ENCODE measurements at places on chromosomes 5 and 9. TPM values are rescaled to one million over a fixed set of nuclear protein-coding genes. Genes with fewer than 3 reads are reported as not detected.

DNA sequence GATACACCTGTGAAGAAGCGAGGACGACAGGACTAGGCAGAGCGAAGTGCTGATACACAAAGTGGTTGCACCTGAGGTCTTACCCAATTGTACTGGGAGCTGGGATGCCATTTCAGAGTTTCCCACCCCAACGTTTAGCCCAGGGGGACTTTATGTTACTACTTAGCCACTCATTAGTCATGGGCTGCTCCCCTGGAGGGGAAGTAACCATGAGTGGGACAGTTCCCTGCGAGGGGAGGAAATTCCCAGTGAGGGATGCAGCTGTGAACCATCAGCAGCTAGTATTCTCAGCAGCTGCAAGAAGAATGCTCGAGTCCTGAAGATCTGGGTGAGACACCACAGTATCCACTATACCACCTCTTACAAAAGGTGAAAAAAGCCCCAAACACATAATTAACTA is 93.7 kb upstream of the ACTBL2 start:
- no peak for DNase-seq
- H3K36me3 ChIP-seq, result no peaks in the 10 kb centered on the region
- no peak overlapping the region for H3K27ac ChIP-seq
- H3K27me3 ChIP-seq, result no peaks in the 10 kb centered on the region
- no peaks in the 10 kb centered on the region for H3K4me1 ChIP-seq

DNA sequence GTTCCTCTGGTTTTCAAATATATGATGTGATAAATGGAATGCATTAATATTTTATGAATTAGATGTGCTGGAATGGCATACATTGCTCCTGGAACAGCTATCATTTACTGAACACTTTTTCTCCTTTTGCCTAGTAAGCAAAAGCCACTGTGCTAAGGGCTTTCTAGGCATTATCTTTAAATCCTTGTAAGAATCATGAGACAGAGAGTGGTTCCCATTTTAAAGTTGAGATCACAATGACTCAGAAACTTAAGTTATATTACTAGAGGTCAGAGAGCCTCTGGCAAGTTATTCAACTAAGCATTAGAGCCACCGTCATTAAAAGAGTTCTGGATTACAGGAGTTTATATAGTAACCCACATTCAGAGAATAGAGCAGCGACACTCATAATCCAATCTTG is 26.7 kb upstream of the FSD1L start:
- H3K27me3 ChIP-seq, result no peaks in the 10 kb centered on the region
- no peaks in the 10 kb centered on the region for H3K36me3 ChIP-seq
- H3K27ac ChIP-seq, result no peak overlapping the region
- H3K4me1 ChIP-seq, result peaks cover 10% of the 10 kb centered on the region
- DNase-seq, result no peak

The RNF180 gene
- total RNA-seq, result 0.29 TPM

- DNase-seq, result no peak
- no peaks in the 10 kb centered on the region for H3K4me1 ChIP-seq
- no peak overlapping the region for H3K27ac ChIP-seq
- no peaks in the 10 kb centered on the region for H3K27me3 ChIP-seq
These were observed 74.2 kb upstream of the GRAMD2B start for GRCh38 chr5:126348855-126349635.

GRCh38 chr9:121876658-121877271 is 216.3 kb downstream of the TTLL11 start:
- H3K4me1 ChIP-seq, result peaks cover 16% of the 10 kb centered on the region
- H3K4me3 ChIP-seq, result no peak overlapping the region
- no peaks in the 10 kb centered on the region for H3K36me3 ChIP-seq
- no peaks in the 10 kb centered on the region for H3K27me3 ChIP-seq
- no peak for DNase-seq

DNA sequence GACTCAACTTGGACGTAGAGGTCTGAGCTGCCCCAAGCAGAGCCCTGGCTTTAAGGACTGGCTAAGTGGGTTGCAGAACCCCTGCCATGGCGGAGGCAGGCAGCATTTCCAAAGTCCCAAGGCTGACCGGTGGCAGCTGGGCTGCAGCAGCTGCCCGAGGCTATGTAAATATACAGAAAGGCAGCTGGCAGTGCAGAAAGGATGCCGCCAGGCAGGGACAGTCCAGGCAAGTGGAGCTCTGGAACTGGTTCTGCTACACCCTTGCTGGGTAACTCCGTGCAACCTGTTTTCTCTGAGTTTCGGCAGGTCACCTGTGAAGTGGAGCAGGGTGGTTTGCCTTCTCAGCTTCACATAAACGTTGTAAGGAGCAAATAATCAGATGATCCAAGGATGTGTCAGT is 46.0 kb downstream of the SHB start:
- H3K27me3 ChIP-seq, result no peaks in the 10 kb centered on the region
- DNase-seq, result peak; percentile 72
- H3K36me3 ChIP-seq, result no peaks in the 10 kb centered on the region
- H3K4me3 ChIP-seq, result peak overlapping the region; percentile 55

DNA sequence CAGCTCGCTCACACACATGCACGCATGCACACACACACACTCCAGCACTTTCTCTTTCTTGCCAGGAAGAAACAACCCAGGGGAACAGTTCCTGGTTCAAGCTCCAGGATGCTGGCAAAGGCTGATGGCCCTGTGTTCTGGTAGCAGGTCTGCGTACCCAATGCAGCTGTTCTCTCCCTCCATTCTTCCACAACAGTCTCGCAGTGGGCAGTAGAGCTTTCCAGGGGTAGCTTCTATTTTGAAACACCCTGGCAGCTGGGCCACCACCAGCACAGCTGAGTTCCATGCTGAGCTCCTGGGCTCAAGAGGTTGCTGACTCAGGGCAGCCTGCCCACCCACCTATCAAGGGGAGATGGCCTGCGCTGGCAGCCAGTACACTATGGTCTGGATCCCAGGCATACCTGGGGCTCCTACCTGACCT is 4.7 kb downstream of the VDAC1 start:
- no peaks in the 10 kb centered on the region for H3K27me3 ChIP-seq
- no peak for DNase-seq
- H3K4me3 ChIP-seq, result no peak overlapping the region

The CDKN2B-AS1 gene
- 35.3 TPM for total RNA-seq

DNA sequence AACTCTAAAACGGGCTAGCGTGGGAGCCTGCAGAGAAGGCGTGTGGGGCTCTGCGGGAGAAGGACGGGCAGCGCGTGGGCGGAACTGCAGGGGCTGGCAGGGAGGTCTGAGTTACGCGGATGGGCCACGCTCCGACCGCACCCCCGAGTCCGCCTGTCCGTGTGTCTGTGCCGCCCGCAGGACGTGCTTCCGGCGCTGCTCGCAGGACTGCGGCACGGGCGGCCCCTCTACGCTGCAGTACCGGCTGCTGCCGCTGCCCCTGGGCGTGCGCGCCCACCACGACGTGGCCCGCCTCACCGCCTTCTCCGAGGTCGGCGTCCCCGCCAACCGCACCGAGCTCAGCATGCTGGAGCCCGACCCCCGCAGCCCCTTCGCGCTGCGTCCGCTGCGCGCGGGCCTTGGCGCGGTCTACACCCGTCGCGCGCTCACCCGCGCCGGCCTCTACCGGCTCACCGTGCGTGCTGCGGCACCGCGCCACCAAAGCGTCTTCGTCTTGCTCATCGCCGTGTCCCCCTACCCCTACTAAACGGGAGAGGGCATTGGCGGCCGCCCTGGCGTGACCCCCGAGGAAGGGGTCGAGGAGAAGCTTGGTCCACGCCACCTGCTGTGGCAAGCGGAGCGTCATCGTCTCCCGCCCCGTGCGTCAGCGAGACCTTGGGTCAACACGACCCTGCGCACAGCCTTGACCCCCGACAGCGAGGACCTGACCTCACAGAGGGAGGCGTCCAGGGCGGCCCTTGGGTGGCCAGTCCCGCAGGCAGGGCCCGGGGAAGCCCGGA is 11.4 kb upstream of the ASS1 start:
- no peaks in the 10 kb centered on the region for H3K36me3 ChIP-seq
- H3K27ac ChIP-seq, result no peak overlapping the region
- no peaks in the 10 kb centered on the region for H3K27me3 ChIP-seq
- no peak for DNase-seq
- H3K4me1 ChIP-seq, result no peaks in the 10 kb centered on the region

The FBXW2 gene
- 40.8 TPM for total RNA-seq

GRCh38 chr9:6000955-6001354 is 14.5 kb downstream of the RANBP6 start:
- no peak for DNase-seq
- H3K4me1 ChIP-seq, result peaks cover 65% of the 10 kb centered on the region
- peaks cover 8% of the 10 kb centered on the region for H3K36me3 ChIP-seq
- H3K4me3 ChIP-seq, result no peak overlapping the region
- no peak overlapping the region for H3K27ac ChIP-seq
- H3K27me3 ChIP-seq, result no peaks in the 10 kb centered on the region

DNA sequence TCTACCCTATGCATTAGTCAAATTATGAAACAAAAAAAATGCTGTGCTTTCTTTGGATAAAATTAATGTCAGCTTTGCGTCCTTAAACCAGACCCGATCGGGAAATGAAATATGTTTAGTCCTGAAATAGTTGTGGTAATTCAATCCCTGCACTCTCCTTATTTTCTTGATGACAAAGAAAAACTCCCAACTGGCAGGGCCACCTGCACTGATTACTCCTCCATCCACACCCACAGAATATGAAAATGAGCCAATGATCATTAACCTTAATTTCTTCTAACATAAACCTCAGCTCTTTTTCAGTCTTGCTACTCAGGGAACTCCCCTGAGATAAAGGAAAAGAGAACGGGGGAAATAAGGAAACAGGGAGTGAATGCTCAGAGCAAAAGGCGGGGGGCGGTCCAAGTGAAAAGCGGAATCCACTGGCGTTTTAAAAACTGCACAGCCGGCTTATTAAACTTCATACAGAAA is 245.3 kb downstream of the BNC2 start:
- no peak overlapping the region for H3K4me3 ChIP-seq
- H3K36me3 ChIP-seq, result no peaks in the 10 kb centered on the region
- H3K27me3 ChIP-seq, result no peaks in the 10 kb centered on the region

DNA sequence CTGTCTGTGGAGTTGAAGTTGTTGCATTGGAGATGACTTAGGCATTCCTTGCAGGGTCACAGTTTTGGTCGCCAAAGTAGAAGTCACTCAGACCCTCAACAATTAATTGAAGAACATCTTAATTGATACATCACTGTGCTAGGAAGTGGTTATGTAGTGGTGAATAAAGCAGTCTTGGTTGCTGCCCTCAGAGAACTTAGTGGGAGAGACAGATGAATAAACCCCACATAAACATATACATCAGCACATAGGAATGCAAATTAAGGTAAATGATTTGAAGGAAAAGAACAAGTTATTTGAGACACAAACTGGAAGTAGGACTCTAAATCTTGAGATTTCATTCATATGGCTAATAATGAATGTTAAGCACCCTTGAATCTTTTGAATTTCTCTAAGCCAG is 25.7 kb downstream of the FAM174A start:
- no peaks in the 10 kb centered on the region for H3K36me3 ChIP-seq
- no peak overlapping the region for H3K27ac ChIP-seq
- DNase-seq, result no peak
- H3K27me3 ChIP-seq, result no peaks in the 10 kb centered on the region
- H3K4me1 ChIP-seq, result no peaks in the 10 kb centered on the region
- no peak overlapping the region for H3K4me3 ChIP-seq

DNA sequence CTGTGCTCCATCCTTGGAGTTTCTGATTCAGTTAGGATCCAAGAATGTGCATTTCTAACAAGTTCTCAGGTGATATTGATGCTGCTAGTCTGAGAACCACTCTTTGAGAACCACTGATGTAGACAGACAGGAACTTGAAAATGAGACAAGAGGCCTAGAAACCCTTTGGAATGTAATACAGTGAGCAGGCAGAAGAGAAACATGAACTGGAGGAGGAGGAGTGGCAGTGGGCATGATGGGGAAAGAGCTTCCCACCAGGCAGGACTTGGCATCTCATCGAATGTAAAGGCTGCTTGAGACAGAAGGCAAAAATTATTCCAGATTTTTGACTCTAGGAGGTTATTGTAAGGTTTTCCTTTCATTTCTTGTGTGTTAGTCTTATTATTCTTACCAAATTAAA is 295.8 kb upstream of the SGCD start:
- no peak overlapping the region for H3K4me3 ChIP-seq
- DNase-seq, result no peak
- no peaks in the 10 kb centered on the region for H3K4me1 ChIP-seq
- no peaks in the 10 kb centered on the region for H3K27me3 ChIP-seq

DNA sequence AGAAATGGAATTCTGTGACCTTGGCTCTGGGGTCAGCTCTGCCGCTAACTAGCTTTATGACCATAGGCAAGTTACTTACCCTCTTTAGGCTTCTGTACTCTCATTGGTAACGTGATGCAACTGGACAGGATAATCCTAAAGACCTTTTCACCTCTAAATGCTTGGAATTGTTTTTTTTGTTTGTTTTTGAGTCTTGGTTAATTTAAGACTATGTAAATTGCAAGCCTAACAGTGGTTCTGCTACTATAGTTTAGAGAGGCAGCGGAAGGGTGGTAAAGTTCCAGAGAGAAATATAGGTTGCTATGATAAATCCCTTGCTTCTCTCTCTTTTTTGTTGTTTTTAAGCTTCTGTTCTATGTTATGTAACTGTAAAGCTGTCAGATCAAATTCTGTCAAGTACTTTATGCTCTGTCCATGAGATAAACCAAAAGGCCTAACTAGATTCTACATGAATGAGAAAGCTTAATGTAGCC is 17.6 kb downstream of the FAM169A start:
- no peaks in the 10 kb centered on the region for H3K27me3 ChIP-seq
- no peak overlapping the region for H3K4me3 ChIP-seq
- no peak for DNase-seq
- H3K4me1 ChIP-seq, result no peaks in the 10 kb centered on the region

GRCh38 chr9:87112656-87113055 is 165.3 kb upstream of the GAS1 start:
- H3K27me3 ChIP-seq, result no peaks in the 10 kb centered on the region
- H3K4me3 ChIP-seq, result no peak overlapping the region
- H3K27ac ChIP-seq, result no peak overlapping the region
- DNase-seq, result no peak

DNA sequence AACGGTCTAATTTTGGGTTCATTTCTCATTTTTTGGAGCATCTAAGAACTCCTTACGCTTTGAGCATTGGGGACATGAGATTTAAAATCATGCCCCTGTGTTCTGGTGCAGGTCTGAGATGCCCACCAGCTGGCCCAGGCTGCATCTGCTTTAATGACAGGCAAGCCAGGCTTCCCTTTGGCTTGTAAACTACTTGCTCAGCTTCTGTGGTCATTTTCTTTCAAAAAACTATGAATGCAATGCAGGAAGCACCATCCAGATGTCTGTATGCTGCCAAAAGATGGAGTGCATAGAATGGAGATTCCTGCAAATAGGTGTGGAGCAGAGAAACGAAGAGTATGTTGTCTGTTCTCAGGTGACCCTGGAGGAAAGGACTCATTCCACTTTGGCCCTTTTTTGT is 399.9 kb upstream of the ADAMTSL1 start:
- no peak overlapping the region for H3K27ac ChIP-seq
- H3K27me3 ChIP-seq, result no peaks in the 10 kb centered on the region
- DNase-seq, result no peak
- no peak overlapping the region for H3K4me3 ChIP-seq

The PCDHGA10 gene
- total RNA-seq, result 8.5 TPM

The CKMT2 gene
- total RNA-seq, result not detected

DNA sequence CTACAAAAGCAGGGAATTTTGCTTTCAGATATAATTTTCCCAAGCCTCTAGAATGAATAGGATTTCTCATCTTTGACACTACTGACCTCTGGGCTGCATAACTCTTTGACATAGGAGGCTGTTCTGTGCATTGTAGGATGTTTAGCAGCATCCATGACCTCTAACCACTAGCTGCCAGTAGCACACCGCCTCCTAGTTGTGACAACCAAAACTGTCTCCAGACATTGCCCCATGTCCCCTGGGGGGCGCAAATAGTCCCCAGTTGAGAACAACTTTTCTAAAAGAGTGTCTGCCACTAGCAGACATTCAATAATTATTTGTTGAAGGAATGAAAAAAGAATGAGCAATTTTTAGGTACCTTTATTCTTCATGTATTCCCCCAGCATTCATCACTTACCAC is 51.8 kb downstream of the POU4F3 start:
- H3K4me1 ChIP-seq, result peaks cover 5% of the 10 kb centered on the region
- DNase-seq, result peak; percentile 77
- H3K4me3 ChIP-seq, result no peak overlapping the region
- H3K27ac ChIP-seq, result no peak overlapping the region
- H3K36me3 ChIP-seq, result no peaks in the 10 kb centered on the region
- no peaks in the 10 kb centered on the region for H3K27me3 ChIP-seq

Measured in Karpas-422 (cell line).